COR-L47 (cell line): ENCODE measurements at places on chromosomes 6 and 20.

DNA sequence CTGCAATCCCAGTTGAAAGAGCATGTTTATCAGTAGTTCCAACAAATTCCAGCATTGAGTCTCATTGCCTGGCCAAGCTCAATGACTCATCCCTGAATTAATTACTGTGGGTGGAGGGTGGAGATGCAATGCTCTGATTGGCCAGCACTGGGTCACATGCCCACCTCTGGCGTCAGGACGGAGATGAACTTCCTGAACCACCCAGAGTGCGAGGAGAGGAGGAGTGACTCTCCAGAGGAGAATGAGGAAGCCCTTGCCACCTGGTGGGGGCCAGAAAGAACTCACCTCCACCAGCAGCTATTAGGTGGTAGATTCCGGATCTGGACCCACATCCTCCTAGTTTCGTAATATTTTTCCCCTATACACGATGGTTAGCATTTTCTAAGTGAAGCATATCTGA lies 283.9 kb downstream of the TBC1D7 start:
- DNase-seq = no peak

- no peak for DNase-seq
These were observed 577.9 kb downstream of the TFAP2B start for GRCh38 chr6:51396583-51396982.

GRCh38 chr20:49602345-49603208 lies 34.6 kb upstream of the PTGIS start:
- no peak for DNase-seq

DNA sequence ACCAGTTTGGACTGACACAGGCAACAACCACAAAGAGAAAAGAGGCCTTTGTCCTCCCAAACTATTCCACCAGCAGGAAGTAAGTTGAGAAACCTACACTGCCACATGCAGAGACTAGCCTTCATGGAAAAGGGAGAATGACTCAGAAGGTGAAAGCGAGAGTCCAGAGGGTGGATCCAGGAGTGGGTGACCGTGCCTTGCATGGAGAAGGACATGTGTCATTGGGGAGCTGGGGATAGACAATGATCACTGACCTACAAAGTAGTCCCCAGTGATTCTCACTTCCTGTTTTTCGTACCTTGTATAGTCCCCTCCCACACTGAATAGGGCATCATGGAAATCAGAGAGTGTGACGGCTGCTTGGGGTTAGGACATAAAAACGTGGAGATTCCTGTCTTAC lies 91.9 kb downstream of the MYLK4 start:
- no peak for DNase-seq

DNA sequence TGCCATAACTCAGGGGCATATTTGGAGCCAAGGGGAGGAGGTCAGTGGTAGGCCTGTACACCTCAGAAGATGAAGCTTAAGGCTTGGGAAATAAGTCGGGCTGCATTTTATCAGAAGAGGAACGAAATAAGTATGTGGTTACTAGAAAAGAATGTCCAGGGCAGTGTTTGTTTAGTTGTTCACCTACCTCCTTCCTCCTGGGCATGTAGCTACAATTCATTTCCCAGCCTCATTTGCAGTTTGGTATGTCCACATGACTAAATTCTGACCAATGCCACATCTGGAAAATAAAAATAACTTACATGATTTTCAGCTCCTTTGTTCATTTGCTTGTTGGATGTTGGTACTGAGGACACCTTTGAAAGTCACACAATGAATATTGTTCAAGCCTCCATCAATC lies 294.5 kb upstream of the RGS17 start:
- no peak for DNase-seq

GRCh38 chr6:15615802-15616201 lies 47.0 kb downstream of the DTNBP1 start:
- DNase-seq = no peak

- no peak for DNase-seq
These were observed 93.9 kb downstream of the SPTLC3 start for GRCh38 chr20:13102694-13103093.

DNA sequence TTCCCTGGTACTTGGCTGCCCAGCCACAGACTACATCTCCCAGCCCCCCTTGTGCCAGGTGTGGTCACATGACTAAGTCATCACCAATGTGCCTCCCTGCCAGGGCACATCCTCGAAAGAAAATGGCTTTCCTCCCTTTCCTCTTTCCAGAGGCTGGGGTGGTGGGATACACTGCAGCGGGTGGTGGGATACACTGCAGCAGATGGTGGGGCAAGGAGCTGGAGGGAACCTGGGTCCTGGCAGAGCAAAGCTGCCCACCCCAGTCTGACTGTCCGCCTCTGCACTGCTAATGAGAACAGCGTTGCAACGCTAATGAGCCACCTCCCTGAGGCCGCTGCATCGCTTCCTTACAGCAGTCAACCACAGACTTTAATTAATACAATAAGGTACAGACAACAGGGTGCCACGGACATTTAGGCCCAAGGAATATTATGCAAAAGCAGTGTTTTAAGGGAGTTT lies 125.3 kb downstream of the PREX1 start:
- DNase-seq = no peak

GRCh38 chr6:155014137-155014536 lies 19.0 kb downstream of the TIAM2 start:
- no peak for DNase-seq

GRCh38 chr20:8711501-8711900 lies 357.4 kb upstream of the PLCB4 start:
- DNase-seq = no peak
